CD4-positive, alpha-beta T cell treated with Interleukin-15 for 4 hours (primary cell): ENCODE measurements at places on chromosomes 7 and 10.

DNA sequence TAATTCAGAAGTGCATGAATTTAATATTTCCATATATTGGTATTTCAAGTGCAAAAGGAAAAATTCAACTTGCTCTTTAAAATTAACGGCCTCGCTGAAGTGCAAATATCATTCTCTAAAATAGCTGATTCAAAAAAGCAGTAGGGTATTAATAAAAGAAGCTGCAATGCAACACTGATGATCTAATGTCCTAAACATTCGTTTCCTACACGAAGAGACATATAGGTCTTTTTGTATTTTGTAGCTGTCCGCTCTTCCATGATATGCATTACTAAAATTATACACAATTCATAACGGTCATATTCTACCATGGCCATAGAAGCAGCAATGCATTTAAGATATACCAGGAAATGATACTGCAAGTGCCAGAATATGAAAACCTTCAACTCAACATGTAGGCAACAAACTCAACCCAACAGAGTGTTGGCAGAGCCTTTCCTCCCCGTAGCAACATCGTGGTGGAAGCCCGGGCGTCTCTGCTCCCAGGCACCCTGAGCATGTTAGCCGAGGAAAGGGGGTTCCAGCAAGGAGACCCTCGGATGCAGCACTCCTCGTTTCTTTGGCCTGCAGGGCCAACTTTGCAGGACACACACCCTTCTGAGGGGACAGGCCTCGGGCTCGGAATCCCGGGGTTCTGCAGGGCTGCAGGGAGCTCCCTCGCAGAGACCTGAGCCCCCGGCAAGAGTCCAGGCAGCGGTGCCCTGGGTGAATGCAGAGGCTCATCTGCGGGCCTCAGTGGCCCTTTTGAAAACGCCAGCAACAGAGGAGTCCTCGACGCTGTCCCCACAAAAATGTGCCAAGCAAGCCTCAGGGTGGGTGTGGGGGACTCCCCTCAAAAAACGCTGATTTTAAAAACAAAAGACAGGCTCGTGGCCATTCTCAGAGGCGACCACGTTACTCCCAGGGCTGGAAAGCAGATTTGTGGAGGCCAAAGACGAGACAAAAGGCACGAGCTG, 1.6 kb downstream of the FAM171A1 start:
- DNase-seq: no peak

DNA sequence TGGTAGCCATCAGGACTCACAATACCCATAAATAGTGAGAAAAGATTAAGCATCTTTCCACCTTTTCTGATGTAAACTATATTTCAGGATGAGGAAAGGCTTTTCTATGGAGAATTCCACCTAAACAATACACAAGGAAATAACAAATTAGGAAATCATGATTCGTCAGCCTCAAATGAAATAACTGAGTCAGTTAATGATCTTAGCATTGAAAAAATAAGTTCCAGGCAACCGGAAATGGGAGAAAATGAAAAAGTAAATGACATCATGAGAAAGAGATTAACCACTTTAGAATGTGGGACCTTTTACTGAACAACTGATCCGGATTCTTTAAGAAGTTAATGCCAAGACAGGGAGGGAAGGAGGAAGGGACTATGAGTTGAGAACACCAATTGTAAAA, 742.3 kb downstream of the TNS3 start:
- DNase-seq: no peak

- no peak for DNase-seq
Measured at GRCh38 chr10:36759141-36759805, 366.1 kb upstream of the ANKRD30A start.

- DNase-seq: no peak
Measured at GRCh38 chr10:43855667-43856210, 207.1 kb upstream of the ZNF32 start.

DNA sequence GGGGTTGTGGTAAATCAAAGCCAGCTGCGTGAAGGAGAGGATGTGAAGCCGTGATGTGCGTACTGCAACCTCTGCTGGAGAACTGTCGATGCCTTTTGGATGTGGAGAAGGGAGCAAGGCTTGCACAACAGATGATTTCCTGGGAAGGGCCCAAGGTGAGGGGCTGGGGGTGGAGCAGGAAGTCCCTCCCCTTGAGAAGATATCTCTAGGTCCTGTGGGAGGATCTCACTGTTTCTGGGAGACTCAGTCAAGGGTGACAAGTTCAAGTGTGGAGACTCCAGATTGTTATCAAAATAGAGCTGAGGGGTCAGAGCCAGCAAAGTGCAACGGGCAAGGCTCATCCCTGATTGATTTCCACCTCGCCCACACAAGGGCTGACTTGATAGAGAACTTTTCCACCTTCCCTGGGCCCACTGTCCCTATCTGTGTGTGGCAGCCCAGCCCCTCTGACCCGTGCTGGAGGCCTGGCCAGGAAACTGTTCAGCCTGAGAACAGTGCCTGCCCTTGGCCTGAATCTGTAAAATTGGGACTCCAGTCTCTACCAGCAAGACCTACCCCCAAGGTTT, 55.0 kb downstream of the COL13A1 start:
- no peak for DNase-seq

DNA sequence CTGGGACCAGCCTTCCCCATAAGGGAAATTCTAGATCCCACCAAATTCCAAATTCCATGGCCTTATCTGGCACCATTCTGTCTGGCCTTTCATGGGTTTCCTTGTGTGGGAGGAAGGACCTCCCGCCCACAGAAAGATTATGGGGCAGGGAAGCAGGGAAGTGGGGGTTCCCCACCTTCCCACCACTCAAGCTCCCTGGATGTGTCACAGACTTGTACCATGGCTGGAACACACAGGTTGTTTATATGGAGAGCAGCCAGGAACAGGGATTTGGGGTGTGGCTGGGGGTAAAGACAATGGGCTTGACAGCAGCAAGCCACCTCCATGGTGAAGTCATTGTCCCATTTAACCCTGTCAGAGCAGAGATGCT, 18.3 kb downstream of the UNC5B start:
- no peak for DNase-seq

GRCh38 chr7:163971-164881, 28.1 kb upstream of the FAM20C start:
- DNase-seq: no peak

- DNase-seq: no peak
Measured at GRCh38 chr7:3767917-3768777, 467.1 kb downstream of the SDK1 start.

DNA sequence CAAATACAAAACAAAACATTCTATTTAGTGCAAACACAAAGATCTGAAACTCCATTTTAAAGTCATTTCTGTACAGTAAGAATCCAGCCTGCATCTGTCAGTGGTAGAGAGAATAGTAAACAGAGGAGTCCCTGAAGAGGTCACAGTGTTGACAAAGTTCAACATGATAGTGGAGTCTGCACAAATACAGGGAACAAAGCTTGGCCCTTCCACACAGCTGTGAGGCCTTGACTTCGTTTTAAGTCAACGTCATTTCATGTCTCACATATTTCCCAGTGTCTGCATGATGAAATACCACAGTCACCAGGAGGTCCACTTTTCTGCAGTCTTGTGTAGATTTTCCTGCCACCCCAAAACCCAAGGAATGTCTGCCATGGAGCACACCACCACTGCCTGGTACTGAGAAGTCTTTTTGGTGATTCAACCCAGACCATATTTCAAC, 33.0 kb downstream of the CYP26A1 start:
- no peak for DNase-seq

- DNase-seq: no peak
Measured at GRCh38 chr7:1247527-1248041, 14.9 kb downstream of the UNCX start.

GRCh38 chr7:137867289-137867688, 20.5 kb upstream of the DGKI start:
- no peak for DNase-seq

GRCh38 chr7:152664636-152665035, 11.3 kb downstream of the XRCC2 start:
- DNase-seq: no peak

GRCh38 chr7:29345590-29345989, 151.0 kb downstream of the CHN2 start:
- DNase-seq: peak; percentile 6

- DNase-seq: peak; percentile 64
Measured at GRCh38 chr10:119542988-119543813, 682 bp upstream of the RGS10 start.

- DNase-seq: no peak
Measured at GRCh38 chr7:96959135-96959534, 46.2 kb upstream of the DLX6 start.

GRCh38 chr10:111506266-111507034, 429.6 kb downstream of the ADRA2A start:
- DNase-seq: no peak

DNA sequence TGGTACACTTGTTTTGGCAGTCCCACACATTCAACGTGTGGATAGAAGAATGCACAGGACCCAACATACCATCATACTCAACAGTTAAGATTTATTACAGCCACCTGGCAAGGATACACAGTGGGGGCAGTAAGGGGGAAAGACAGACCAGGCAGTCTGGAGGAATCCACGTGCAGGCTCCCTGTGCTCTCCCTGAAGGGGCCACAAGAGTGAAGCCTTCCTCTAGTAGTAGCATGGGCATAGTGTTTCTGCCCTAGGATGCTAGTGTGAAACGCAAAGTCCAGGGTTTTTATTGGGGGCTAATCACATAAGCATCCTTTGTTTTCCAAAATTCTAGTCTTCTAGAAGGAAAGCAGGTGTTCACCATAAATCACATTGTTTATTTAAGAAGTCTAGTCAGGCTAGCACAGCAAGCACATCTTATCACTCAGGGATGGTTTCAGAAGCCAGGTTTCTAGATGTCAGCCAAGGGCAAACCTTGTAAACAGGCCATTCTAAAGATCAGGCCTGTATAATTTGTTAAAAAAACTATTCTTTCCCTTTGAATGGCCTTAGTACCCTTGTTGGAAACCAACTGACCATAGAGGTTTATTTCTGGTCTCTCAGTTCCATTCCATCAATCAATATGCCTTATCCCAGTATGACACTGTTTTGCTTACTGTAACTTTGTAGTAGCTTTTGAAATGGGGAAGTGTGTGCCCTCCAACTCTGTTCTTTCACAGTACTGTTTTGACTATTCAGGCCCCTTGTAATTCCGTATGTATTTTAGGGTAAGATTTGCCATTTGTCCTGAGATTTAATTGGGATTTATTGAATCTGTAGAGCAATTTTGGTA, 12.4 kb upstream of the TFAM start:
- no peak for DNase-seq

DNA sequence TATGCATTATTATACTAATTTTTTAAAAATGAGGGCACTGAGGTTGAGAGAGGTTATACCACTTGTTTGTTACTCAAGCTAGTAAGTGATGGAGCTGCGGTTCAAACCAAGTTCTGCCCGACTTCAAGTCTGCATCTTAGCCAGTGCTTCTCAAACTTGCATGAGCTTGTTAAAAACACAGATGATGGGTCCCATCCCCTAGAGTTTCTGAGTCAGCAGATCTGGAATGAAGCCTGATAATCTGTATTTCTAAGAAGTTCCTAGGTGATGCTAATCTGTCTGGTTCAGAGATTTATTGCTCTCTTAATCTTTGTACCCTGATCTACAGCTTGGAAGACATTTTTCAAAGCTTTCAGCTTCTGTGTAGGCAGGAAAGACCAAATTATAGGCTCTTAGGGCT, 67.7 kb upstream of the CC2D2B start:
- DNase-seq: no peak

- no peak for DNase-seq
Measured at GRCh38 chr10:78301891-78302738, 268.5 kb downstream of the RPS24 start.

GRCh38 chr7:67447297-67447696, 450.7 kb downstream of the TYW1 start:
- no peak for DNase-seq

- no peak for DNase-seq
Measured at GRCh38 chr7:111694376-111694775, 132.1 kb upstream of the IMMP2L start.

DNA sequence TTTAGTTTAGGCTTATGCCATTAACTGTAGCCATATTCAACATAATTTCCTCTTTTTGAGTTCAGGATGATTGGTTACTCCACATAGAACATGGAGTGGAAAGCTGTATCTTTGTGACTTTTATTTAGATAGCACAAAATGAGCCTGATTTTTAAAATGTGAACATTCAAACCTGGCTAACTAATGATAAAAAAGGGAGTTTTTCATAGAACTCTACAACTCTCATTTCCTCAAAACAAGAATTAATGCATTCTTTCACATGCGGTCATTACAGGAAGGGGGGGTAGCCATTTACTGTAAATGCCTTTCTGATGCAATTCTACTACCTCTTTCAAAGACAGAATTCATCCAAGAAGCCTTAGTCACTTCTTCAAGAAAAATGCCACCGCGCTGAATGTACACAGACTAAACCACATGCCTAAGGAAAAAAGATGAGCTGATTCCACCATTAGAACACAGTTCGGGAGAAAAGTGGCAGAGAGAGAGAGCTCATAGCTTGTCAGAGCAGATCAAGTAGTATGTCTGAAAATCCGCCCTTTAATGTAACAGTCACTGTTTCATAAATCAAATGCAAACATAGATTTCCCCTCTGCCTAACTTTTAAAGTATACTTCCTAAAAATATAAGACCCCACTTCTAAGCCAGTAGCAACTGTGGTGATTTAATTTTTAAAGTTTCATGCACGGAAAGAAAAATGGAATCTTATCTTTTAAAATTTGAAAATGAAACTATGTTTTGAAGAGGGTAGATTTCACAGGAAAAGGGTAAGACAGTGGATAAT, 226.4 kb upstream of the KLF14 start:
- DNase-seq: peak; percentile 86

- no peak for DNase-seq
Measured at GRCh38 chr7:95628831-95629439, 32.6 kb upstream of the PDK4 start.

GRCh38 chr10:96153070-96153469, 23.0 kb downstream of the ZNF518A start:
- DNase-seq: no peak

DNA sequence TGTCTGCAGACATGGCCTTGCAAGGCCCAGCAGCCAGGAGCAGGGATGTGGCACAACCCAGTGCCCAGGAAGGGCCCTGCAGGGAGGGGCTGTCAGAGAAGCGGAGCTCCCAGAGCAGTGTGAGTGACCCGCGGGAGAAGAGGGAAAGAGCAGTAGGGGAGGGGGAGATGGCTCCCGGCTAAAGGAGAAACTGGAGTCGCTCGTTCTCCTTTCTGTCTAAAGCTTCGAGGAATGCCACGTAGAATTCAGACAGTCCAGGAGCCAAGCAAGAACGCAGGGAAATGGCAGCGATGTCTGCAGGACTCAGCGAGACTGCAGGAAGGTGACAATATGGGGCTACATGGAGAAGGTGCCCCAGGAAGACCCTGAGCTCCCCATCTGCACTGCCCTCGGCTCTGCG, 22.4 kb upstream of the HABP2 start:
- no peak for DNase-seq

DNA sequence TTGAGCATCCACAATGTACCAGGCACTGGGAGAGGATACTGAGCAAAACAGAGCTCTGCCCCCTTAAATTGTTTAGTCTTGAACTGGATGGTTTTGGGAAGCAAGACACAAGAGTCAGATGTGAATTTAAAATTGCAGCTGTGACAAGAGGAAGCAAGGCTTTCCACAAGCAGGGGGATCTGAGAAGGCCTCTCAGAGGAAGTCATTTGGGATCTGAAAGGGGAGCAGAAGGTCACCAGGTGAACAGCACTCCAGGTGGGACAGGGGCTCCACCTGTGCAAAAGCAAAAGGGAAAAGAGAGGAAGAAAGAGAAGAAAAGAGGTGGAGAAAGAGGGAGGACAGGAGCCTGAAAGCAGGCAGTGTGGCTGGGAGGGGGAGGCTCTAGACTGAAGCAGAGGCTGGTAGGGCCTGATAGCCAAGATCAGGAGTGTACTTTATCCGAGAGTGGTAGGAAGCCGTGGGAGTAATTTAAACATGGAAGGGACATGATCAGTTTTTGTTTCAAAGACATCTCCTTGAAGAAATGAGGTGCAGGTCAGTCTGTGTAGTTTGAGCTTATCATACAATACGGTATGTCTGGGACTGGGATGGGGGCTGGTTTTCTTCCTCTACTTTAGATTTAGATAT, 76.1 kb upstream of the DUSP5 start:
- no peak for DNase-seq
